ENCODE measurements at places on chromosomes 6 and 20. TPM values are rescaled to one million over a fixed set of nuclear protein-coding genes. Genes with fewer than 3 reads are reported as not detected.

Gene OSBPL2
- 51.6 TPM for total RNA-seq

Gene CALHM5
- 0.14 TPM for total RNA-seq

Gene DEFB123
- not detected for total RNA-seq

Gene SLC44A4
- 0.56 TPM for total RNA-seq

Gene CALHM4
- not detected for total RNA-seq

Gene FAM217B
- 24.4 TPM for total RNA-seq

Gene XKR7
- 3.1 TPM for total RNA-seq

Gene ASIP
- not detected for total RNA-seq

Gene ADGRB3
- total RNA-seq = 0.32 TPM

Gene EGFL8
- 39.6 TPM for total RNA-seq

Gene OR2H2
- total RNA-seq = not detected

Gene TPX2
- total RNA-seq = 118 TPM

Gene MUC22
- total RNA-seq = not detected

Gene HLA-DMA
- 6.1 TPM for total RNA-seq

Gene BMP6
- 0.71 TPM for total RNA-seq

Gene RAMACL
- 2.5 TPM for total RNA-seq

Gene FBXO30
- total RNA-seq = 19.2 TPM

Gene SLC17A9
- total RNA-seq = 10.2 TPM

Gene STMND1
- total RNA-seq = not detected

Gene ECT2L
- total RNA-seq = not detected

Gene MAP3K7
- total RNA-seq = 51.1 TPM

Gene IP6K3
- total RNA-seq = not detected

Gene SMPDL3A
- 2.8 TPM for total RNA-seq

Gene MCCD1
- total RNA-seq = not detected

Gene PDE10A
- total RNA-seq = 27.8 TPM

Gene NMBR
- total RNA-seq = not detected

Gene MICB
- 9.8 TPM for total RNA-seq

Gene CST5
- not detected for total RNA-seq

Gene SLC22A16
- total RNA-seq = not detected

Gene LAMA4
- total RNA-seq = 0.24 TPM

Gene COL21A1
- total RNA-seq = 1.9 TPM

Gene FAM209B
- total RNA-seq = not detected

Gene RNF182
- total RNA-seq = 3.6 TPM

Gene CRISP2
- 0.34 TPM for total RNA-seq

Gene GPX5
- not detected for total RNA-seq
